H54 (cell line): ENCODE measurements at places on chromosomes 2 and 18.

DNA sequence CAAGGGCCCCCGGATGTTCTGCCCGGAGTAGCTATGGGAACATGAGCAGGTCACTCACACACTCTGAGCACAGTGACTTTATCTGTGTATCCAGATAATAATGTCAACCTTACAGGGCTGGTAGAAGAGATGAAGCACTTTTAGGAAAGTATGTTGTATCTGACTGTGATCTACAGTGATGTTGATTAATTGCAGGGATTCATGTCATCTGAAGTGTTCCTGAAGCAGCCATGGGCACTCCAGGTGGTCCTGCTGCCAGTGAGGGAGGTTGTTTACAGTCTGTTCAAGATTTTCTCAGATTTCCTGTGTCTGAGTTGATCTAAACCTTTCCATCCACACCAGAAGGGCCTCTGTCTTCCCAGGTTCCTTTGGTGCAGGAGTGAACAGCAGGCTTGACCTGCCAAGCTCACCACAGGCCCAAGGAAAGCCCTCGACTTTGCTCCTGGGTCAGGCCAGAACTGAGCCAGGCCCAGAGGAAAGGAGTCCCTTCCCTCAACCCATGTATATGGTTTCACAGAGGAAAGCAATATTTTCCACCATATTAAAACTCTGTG, 28.0 kb downstream of the KIAA2012 start:
- no peak for DNase-seq

DNA sequence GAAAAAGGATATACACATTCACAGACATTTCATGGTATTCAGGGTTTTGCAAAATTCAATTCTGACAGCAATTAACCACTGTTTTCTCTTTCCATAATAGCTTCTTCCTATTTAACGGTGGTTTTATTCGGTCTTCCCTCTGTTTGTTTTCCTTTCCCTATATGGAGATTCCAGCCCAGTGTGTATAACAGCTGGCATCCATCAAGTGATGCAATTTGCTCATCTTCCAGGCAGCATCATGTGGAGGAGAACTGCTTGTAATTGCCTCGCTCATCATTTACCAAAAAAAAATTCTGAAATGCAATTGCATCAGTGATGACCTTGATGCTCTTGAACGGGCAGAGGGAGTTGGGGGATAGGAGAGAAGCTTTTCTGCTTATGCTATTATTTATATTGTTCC, 165.9 kb upstream of the PGAP1 start:
- DNase-seq, result no peak

GRCh38 chr2:150142561-150142960, 344.9 kb downstream of the RND3 start:
- no peak for DNase-seq

DNA sequence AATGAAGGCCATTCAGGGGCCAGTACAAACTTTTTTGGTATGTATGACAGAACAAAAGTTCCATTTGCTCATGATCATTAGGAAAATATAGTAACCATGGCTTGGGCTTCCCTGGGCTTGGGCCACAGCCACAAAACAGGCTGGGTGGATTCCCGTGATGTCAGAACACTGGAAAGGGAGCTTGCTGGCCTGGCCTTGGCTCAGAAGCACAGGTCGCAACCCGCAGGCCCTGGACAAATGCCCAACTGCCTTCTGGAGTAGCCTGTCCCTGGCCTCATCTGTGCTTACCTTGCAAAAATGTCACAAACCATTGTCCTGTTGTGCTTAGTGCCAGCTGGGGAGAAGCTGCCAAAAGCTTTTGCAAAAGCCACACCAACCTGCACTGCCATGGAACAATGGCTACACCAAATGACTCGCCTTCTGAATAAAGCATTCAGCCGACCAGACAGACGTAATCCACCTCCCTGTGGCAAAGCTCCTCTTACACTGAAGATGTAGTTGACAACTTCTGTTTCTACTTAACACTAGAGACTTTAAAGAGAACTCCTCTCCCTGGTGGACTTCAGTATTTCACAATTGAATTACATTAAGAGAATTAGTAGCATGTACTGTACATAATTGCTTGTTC, 125.5 kb downstream of the ANKRD44 start:
- DNase-seq, result no peak

GRCh38 chr2:235789552-235789951, 295.7 kb downstream of the AGAP1 start:
- DNase-seq, result no peak
